ENCODE measurements at places on chromosomes 11 and 22. TPM values are rescaled to one million over a fixed set of nuclear protein-coding genes. Genes with fewer than 3 reads are reported as not detected.

DNA sequence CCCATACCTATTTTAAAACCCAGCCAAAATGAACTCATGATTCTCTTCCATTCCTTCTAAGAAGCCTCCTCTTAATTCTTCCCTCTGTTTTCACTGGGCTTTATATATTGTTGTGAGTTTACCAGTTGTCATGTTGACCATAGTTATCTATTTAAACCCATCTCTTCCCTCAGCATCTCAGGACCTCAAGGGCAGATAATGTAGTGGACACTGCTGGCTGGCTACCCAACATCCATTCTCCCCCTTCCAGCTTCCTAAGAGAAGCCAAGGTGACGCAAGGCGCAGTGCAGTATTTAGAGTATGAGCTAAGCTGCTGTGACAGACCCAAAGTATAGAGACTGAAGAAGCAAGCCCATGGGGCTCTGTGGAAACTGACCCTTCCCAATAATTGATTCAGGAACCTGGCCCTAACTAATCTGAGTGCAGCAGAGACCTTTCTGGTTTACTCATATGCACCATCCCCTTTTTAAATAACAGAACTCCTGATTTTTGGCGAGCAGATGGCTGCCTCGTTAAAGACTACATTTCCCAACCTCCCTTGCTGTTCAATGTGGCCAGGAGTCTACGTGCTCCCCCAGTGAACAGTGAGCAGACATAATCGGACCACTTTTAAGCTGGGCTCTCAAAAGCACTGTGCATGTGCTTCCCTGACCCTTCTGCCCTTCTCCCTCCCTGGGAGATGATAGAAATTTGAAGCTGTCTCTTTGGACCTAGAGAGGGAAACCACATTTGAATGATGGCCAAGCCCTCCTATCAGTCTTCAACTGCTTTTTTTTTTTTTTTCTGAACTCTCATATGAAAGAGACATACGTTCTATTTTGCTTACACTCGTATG is 28.1 kb upstream of the CREB3L1 start:
- peaks cover 32% of the 10 kb centered on the region for H3K4me1 ChIP-seq
- H3K27me3 ChIP-seq, result no peaks in the 10 kb centered on the region
- no peaks in the 10 kb centered on the region for H3K36me3 ChIP-seq
- H3K4me3 ChIP-seq, result no peak overlapping the region
- H3K27ac ChIP-seq, result peak overlapping the region; percentile 99

GRCh38 chr11:63635762-63636465 is 21.7 kb upstream of the PLAAT3 start:
- no peak overlapping the region for H3K4me3 ChIP-seq
- DNase-seq, result peak; percentile 31
- no peaks in the 10 kb centered on the region for H3K4me1 ChIP-seq
- no peaks in the 10 kb centered on the region for H3K27me3 ChIP-seq
- peaks cover 21% of the 10 kb centered on the region for H3K36me3 ChIP-seq

GRCh38 chr22:28095316-28096095 is 176.4 kb upstream of the PITPNB start:
- H3K36me3 ChIP-seq, result no peaks in the 10 kb centered on the region
- no peak overlapping the region for H3K27ac ChIP-seq
- H3K27me3 ChIP-seq, result no peaks in the 10 kb centered on the region
- H3K4me1 ChIP-seq, result no peaks in the 10 kb centered on the region
- no peak for DNase-seq
- no peak overlapping the region for H3K4me3 ChIP-seq

DNA sequence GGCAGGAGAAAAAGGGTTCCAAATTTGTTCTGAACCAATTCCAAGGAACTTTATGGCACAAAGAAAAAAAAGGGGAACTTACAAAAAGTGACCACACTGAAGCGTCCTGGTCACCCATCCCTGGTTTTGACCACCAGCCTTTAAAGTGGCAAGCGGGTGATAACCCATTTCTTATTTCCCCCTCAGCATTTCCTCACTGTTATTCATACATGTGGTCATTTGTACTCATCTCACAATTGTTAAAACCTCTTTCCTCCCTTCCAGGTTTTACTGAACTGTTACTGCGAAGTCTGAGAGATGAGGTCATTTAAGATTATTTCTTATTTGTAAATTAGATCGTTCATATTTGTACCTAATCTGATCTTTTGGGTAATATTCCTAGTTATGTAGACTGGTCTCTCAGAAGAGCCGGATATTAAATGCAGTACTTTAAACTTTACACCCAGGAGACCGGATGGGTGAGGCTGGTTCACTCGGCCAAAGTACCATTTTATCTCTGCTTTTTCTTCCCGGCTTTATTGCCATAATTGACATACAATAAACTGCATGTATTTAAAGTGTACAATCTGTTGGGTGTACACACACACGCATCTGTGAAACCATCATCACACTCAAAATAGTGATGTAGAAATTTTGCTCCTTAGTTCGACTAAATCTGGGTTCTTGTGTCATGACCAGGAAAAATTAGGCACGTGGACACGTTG is 47.0 kb downstream of the CDPF1 start:
- H3K27ac ChIP-seq, result no peak overlapping the region
- DNase-seq, result no peak
- H3K27me3 ChIP-seq, result no peaks in the 10 kb centered on the region

GRCh38 chr11:64742889-64743590 is 902 bp downstream of the RASGRP2 start:
- H3K36me3 ChIP-seq, result no peaks in the 10 kb centered on the region
- peak overlapping the region; percentile 3 for H3K4me3 ChIP-seq
- no peak for DNase-seq
- no peak overlapping the region for H3K27ac ChIP-seq
- peaks cover 43% of the 10 kb centered on the region for H3K27me3 ChIP-seq

GRCh38 chr11:73384125-73384441 is 7.9 kb downstream of the RELT start:
- no peaks in the 10 kb centered on the region for H3K27me3 ChIP-seq
- no peak for DNase-seq
- no peak overlapping the region for H3K27ac ChIP-seq
- peaks cover 8% of the 10 kb centered on the region for H3K4me1 ChIP-seq

DNA sequence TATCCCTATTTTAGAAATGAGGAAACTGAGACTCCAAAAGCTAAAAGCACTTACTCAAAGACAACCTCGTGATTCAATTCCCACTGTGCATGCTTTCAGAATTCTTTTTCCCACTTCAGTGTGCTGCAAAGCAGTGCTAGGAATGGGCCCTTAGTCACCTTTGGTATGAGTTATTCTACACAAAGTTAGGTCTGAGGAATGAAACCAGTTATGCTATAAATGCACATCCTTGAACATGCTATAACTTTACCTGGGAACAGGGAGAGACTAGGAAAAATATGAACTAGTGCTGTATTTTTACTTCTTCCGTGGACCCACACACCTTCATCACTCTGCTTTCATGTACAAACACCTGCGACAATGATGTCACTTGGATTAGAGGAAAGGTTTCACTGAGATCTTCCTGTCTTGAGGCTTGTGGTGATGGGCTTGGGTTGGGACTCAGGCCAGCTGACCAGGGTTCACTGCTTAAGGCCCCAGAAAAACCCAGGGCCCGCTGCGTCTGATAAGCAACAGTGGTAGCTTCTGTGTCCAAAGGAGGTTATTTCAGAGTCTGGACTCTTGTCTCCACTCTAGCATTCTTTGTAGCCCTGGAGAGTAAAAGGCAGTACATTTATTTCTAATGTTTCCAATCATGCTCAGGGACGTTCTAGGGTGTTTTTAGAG is 81.6 kb downstream of the ZC3H12C start:
- H3K27ac ChIP-seq, result no peak overlapping the region
- DNase-seq, result peak; percentile 74
- H3K36me3 ChIP-seq, result no peaks in the 10 kb centered on the region
- no peaks in the 10 kb centered on the region for H3K27me3 ChIP-seq
- peaks cover 14% of the 10 kb centered on the region for H3K4me1 ChIP-seq

DNA sequence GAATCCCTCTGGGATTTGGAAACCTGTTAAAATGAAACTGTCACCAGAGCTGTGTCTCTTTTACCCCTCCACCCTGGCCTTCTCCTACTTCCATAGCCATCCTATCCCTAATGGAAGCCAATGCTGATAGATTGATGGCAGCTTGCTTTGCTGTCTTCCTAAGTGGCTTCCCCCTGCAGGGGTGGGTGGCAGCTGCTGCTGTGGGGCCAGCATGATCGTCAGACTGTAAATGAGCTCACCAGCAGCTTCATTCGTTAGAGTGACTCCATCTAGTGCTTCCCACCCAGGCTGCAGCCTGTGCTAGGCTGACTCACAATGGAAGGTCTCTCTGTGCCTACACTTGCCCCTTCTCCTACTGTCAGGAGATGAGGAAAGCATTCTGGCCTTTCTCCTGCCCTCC is 311.0 kb downstream of the BUD13 start:
- H3K4me1 ChIP-seq, result no peaks in the 10 kb centered on the region
- no peak overlapping the region for H3K27ac ChIP-seq
- no peak overlapping the region for H3K4me3 ChIP-seq

DNA sequence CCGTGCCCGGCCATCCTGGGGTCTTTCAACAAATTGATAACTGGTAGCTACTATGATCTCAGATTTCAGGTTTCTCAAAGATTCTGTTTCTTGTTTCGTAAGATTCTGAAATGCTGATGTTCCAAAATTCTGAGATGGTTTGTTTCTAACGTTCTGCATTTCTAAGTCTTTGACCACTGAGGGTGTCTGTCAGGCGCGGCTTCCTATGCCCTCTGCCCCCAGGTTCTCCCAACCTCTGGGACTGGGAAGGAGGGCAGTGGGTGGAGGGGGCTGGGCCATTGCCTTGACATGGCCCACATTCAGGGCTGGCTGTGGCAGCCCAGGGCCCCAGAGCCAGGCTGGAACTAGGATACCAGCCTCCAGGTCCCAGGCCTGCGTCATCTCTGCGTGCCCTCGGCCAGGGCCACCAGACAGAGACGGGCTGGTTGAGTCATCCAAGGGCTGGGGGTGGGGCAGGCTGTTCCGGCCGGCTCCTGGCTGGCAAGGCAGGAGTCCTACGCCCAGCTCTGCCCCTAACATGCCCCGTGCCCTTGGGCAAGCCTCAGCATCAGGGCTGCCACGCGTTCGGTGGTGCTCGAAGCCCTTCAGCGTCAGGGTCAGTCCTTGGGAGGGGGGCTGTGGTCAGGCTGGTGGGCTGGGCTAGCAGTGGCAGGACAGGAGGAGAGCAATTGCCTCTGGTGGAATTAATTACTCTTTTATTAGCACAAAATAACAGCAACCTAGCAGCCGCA is 5.2 kb downstream of the TMEM134 start:
- H3K27ac ChIP-seq, result no peak overlapping the region
- H3K36me3 ChIP-seq, result no peaks in the 10 kb centered on the region
- H3K4me3 ChIP-seq, result peak overlapping the region; percentile 34
- H3K4me1 ChIP-seq, result peaks cover 16% of the 10 kb centered on the region
- H3K27me3 ChIP-seq, result peaks cover 2% of the 10 kb centered on the region
- no peak for DNase-seq

- H3K27ac ChIP-seq, result no peak overlapping the region
- H3K4me1 ChIP-seq, result no peaks in the 10 kb centered on the region
- H3K27me3 ChIP-seq, result no peaks in the 10 kb centered on the region
- no peak overlapping the region for H3K4me3 ChIP-seq
- no peak for DNase-seq
Observed at GRCh38 chr22:49108636-49109315, 718.9 kb downstream of the BRD1 start.

The ZNHIT2 gene
- 8.1 TPM for total RNA-seq

The WEE1 gene
- 29.3 TPM for total RNA-seq

The PNPLA5 gene
- total RNA-seq, result not detected

Data from astrocyte (in vitro differentiated cells and primary cell).